ENCODE measurements at places on chromosomes 11 and 22. TPM values are rescaled to one million over a fixed set of nuclear protein-coding genes. Genes with fewer than 3 reads are reported as not detected.
A peak's percentile ranks its signal among the peaks of the same experiment; 100 is the strongest.

- DNase-seq, result no peak
- no peaks in the 10 kb centered on the region for H3K27me3 ChIP-seq
- no peaks in the 10 kb centered on the region for H3K4me1 ChIP-seq
- H3K4me3 ChIP-seq, result no peak overlapping the region
- no peak overlapping the region for H3K27ac ChIP-seq
Measured at GRCh38 chr11:43989162-43989981, 46.9 kb downstream of the C11orf96 start.

GRCh38 chr11:30861531-30861930 is 275.4 kb upstream of the MPPED2 start:
- no peak overlapping the region for H3K4me3 ChIP-seq
- no peaks in the 10 kb centered on the region for H3K27me3 ChIP-seq
- no peaks in the 10 kb centered on the region for H3K36me3 ChIP-seq
- DNase-seq, result no peak
- H3K27ac ChIP-seq, result no peak overlapping the region

GRCh38 chr11:43785318-43785717 is 95.3 kb upstream of the ALKBH3 start:
- no peak overlapping the region for H3K27ac ChIP-seq
- no peak for DNase-seq
- H3K4me1 ChIP-seq, result no peaks in the 10 kb centered on the region
- H3K36me3 ChIP-seq, result no peaks in the 10 kb centered on the region

Gene MS4A6A
- 341 TPM for total RNA-seq

DNA sequence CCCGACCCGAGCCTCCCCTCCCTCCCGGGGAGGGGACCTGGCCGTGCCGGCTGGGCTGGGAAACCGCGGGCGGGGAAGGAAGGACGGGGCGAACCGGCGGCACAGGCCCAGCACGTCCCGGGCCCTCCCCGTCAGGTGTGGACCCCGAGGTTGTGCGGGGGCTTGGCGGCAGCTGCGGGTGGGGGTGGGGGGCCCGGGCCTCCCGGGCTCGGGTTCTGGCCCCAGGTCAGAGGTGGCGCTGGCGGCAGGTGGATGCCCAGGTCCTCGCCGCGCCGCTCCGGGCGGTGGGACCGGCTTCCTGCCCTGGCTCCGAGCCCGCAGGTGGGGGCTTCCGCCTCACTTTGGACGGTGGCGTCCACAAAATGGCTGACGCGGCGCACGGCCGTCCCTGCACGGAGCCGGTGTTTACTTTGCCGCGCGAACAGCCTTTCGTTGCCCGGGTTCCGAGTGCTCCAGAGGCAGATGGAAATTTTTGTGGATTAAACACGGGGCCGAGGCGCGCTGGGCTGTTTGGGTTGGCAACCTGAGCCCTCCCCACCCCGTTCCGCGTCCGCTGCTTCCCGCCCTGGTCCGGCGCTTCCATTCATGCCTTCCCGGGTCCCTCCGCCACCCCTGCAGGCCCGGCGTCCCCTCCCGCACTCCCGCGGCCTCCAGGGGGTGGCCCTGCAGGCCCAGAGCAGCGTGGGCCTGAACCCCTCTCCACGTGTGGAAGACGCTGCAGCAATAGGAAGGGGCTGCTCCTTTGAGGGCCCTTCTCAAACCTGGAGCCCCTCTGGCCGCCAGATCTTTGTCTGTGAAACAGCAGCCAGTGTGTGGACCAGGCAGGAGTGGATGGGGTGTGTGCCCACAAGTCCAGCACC is 92.0 kb upstream of the KCNQ1OT1 start:
- no peaks in the 10 kb centered on the region for H3K4me1 ChIP-seq
- H3K27me3 ChIP-seq, result no peaks in the 10 kb centered on the region
- H3K36me3 ChIP-seq, result no peaks in the 10 kb centered on the region
- H3K27ac ChIP-seq, result peak overlapping the region; percentile 29
- peak; percentile 51 for DNase-seq
- H3K4me3 ChIP-seq, result peak overlapping the region; percentile 80

GRCh38 chr11:93330446-93330984 is at the start of gene DEUP1:
DEUP1 (plus strand) TSS chr11:93330742; CDS start chr11:93332260, 1,518 bp downstream.
- H3K27ac ChIP-seq, result no peak within 1 kb of the TSS
- DNase-seq, result peak; percentile 65
- no peaks in the 10 kb centered on the region for H3K4me1 ChIP-seq
- no peaks in the 10 kb centered on the region for H3K27me3 ChIP-seq
- peak within 1 kb of the TSS; percentile 72 for H3K4me3 ChIP-seq

DNA sequence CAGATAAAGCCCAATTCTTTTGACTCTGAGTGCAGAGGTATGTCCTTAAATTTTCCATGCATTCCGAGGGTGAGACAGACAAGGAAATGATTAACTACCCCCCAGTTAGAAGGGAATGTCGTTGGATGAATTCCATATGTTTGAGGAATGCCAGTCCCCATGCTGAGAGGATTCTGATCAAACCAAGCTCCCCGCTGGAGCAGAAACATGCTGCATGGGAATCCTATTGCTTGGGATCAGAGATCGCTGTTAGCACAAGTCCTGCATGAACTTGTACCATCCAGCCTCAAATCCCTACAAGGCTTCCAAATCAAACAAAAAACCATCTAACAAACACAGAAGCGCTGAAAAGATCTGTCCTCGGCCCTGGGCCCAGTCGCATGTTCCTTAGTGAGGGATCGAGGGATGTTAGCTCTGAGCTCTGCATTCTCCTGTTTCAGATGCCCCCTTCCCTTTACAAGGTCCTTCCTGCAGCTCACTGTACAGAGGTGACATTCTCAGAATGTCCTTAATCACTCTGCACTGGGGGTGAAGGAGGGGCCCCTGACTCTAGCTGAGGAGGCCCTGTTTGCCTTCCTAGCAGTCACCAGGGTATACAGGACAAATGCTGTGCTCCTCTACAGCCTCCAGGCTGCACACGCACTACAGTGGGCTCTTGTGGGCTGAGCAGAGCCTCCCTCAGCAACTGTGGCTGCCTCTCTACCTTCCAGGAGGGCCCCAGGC is 353.4 kb downstream of the TENM4 start:
- H3K4me1 ChIP-seq, result no peaks in the 10 kb centered on the region
- no peak overlapping the region for H3K27ac ChIP-seq
- H3K36me3 ChIP-seq, result no peaks in the 10 kb centered on the region
- DNase-seq, result no peak

GRCh38 chr11:120929664-120930154 is 94.2 kb upstream of the TBCEL start:
- no peak for DNase-seq
- no peak overlapping the region for H3K27ac ChIP-seq
- no peaks in the 10 kb centered on the region for H3K36me3 ChIP-seq

Gene SLC35F2
- 6.9 TPM for total RNA-seq

Gene RIMBP3B
- total RNA-seq, result not detected

DNA sequence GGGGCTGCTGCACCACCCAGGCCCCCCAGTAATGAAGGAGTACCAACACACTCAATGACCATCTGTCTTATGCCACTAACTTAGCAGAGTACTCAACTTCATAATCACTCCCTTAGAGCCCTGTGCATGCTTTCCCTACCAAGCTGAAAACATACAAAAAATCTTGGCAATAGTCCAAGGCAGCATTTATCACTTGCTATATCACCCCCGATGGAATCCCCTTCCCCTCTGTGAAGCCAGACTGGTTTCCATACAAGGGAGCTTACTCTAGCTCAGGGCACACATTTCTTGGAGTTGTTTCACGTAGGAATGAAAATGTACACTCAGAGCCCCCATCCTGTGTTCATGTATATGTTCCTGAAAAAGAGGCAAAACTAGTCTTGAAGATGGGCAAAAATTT is 301.3 kb upstream of the TENM4 start:
- no peak overlapping the region for H3K27ac ChIP-seq
- no peaks in the 10 kb centered on the region for H3K27me3 ChIP-seq
- DNase-seq, result no peak
- no peak overlapping the region for H3K4me3 ChIP-seq
- H3K36me3 ChIP-seq, result no peaks in the 10 kb centered on the region

Gene PATE2
- total RNA-seq, result 0.32 TPM

DNA sequence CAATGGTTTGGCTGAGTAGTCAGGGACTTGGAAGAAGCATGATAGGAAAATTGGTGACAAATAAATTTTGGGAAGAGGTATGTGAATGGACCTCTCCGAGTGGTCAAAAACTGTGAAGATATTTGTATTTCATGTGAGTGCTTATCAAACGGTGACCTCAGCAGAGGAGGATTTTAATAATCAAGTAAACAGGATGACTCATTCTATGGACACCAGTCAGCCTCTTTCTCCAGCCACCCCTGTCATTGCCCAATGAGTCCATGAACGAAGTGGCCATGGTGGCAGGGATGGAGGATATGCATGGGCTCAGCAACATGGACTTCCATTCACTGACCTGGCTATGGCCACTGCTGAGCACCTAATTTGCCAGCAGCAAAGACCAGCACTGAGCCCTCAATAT is 21.2 kb downstream of the MS4A4E start:
- no peaks in the 10 kb centered on the region for H3K27me3 ChIP-seq
- H3K36me3 ChIP-seq, result no peaks in the 10 kb centered on the region
- no peak for DNase-seq
- H3K27ac ChIP-seq, result no peak overlapping the region
- no peak overlapping the region for H3K4me3 ChIP-seq

DNA sequence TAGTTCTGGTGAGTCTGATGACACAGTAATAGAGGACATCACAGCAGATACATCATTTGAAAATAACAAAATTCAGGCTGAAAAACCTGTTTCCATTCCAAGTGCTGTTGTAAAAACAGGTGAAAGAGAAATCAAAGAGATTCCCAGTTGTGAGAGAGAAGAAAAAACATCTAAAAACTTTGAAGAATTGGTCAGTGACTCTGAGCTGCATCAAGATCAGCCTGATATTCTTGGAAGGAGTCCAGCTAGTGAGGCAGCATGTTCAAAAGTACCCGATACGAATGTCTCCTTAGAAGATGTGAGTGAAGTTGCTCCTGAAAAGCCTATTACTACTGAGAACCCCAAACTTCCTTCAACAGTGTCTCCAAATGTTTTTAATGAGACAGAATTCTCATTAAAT is 38.7 kb downstream of the RTN3 start:
- H3K27ac ChIP-seq, result no peak overlapping the region
- no peaks in the 10 kb centered on the region for H3K4me1 ChIP-seq
- H3K36me3 ChIP-seq, result peaks cover 4% of the 10 kb centered on the region
- no peak for DNase-seq
- H3K27me3 ChIP-seq, result no peaks in the 10 kb centered on the region

Gene ELMOD1
- total RNA-seq, result not detected

Gene AQP11
- 0.66 TPM for total RNA-seq

Gene SCUBE2
- total RNA-seq, result 139 TPM

GRCh38 chr22:41481925-41482318 is 13.0 kb downstream of the ACO2 start:
- H3K4me1 ChIP-seq, result peaks cover 22% of the 10 kb centered on the region
- no peak for DNase-seq
- H3K27ac ChIP-seq, result peak overlapping the region; percentile 82
- H3K4me3 ChIP-seq, result no peak overlapping the region

GRCh38 chr11:68038718-68039525 is at the start of gene TCIRG1:
TCIRG1 (plus strand) TSS chr11:68039025; CDS start chr11:68041272, 2,247 bp downstream.
- no peaks in the 10 kb centered on the region for H3K36me3 ChIP-seq
- peak within 1 kb of the TSS; percentile 79 for H3K4me3 ChIP-seq
- H3K4me1 ChIP-seq, result peaks cover 20% of the 10 kb centered on the region
- peak; percentile 80 for DNase-seq

Gene LIF
- 1.6 TPM for total RNA-seq

GRCh38 chr11:1839204-1839923 is 583 bp downstream of the TNNI2 start:
- no peaks in the 10 kb centered on the region for H3K36me3 ChIP-seq
- H3K27me3 ChIP-seq, result no peaks in the 10 kb centered on the region
- H3K4me3 ChIP-seq, result no peak overlapping the region
- no peak overlapping the region for H3K27ac ChIP-seq

GRCh38 chr11:11391796-11392463 is 38.9 kb upstream of the CSNK2A3 start:
- no peaks in the 10 kb centered on the region for H3K27me3 ChIP-seq
- H3K4me3 ChIP-seq, result no peak overlapping the region
- DNase-seq, result no peak
- no peaks in the 10 kb centered on the region for H3K36me3 ChIP-seq
- no peak overlapping the region for H3K27ac ChIP-seq

- DNase-seq, result no peak
- H3K27ac ChIP-seq, result no peak overlapping the region
- no peaks in the 10 kb centered on the region for H3K27me3 ChIP-seq
- H3K4me1 ChIP-seq, result no peaks in the 10 kb centered on the region
- no peaks in the 10 kb centered on the region for H3K36me3 ChIP-seq
- H3K4me3 ChIP-seq, result no peak overlapping the region
Measured at GRCh38 chr11:3873712-3874349, 18.4 kb downstream of the STIM1 start.

GRCh38 chr11:78646564-78647185 is 72.0 kb upstream of the NARS2 start:
- no peaks in the 10 kb centered on the region for H3K36me3 ChIP-seq
- no peaks in the 10 kb centered on the region for H3K27me3 ChIP-seq
- no peak overlapping the region for H3K4me3 ChIP-seq
- no peak for DNase-seq
- H3K4me1 ChIP-seq, result no peaks in the 10 kb centered on the region

Gene ARAP1
- 85.9 TPM for total RNA-seq
